Head of caudate nucleus (tissue), 42 donors: ENCODE measurements at places on chromosomes 1 and 21.

GRCh38 chr1:153598309-153599172 is 14.4 kb downstream of the S100A16 start:
- no peak for DNase-seq

DNA sequence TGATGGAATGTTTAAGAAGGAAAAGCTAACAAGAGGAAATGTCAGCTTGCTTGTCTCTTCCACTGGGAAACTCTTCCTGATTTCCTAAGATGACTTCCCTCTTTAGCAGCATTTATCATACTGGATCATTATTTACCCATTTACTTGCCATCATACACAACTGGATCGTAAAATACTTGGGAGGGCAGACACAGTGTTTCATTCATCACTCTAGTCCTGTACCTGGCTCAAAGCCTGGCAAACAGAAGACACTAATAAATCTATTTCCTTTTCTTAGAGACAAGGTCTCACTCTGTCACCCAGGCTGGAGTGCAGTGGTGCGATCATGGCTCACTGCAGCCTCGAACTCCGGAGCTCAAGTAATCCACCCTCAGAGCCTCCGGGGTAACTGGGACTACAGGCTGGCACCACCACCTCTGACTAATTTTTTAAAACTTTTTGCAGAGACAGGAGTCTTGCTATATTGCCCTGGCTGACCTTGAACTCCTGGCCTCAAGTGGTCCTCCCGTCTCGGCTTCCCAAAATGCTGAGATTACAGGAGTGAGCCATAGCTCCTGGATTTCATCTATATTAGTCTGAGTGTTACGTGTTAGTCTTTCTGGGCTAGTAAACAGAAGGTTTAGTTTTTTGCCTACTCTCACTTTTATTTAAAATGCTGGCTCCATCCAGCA is 574.6 kb downstream of the SMYD3 start:
- DNase-seq: no peak

DNA sequence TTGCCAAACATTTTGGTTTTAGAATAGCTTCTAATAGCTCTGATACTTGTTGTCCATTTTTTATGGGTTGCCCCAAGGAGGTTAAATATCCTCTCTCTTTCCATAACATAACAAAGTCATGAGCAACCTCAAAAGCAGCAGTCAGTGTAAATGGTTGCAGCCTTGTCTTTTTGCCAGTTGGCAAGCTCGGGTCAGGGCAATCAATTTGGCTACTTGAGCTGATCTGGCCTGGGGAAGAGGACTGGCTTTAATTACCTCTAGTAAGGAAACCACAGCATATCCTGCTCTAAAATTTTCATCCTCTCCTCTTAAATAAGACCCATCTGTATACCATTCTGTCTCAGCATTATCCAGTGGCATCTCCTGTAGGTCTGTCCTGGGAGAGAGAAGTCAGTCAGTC is 21.2 kb upstream of the FMO4 start:
- DNase-seq: no peak

DNA sequence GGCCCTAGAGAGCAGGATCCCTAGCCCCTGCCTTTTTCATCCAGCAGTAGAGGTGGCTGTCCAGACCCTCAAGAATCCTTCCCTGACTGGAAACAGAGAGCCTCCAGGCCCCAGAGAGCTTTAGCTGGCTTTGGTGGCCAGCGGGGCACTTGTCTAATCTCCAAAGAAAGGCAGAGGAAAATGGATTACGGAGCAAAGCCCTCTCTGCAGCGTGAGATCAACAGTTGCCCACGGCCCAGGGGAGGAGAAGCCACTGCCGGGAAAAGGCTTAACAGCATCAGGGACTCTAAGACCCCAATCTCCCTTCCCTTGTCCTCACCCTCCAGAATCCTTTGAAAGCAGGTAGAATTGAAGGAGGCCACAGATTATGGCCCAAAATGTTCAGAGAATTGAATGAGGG is 35.8 kb upstream of the GRIK3 start:
- no peak for DNase-seq

DNA sequence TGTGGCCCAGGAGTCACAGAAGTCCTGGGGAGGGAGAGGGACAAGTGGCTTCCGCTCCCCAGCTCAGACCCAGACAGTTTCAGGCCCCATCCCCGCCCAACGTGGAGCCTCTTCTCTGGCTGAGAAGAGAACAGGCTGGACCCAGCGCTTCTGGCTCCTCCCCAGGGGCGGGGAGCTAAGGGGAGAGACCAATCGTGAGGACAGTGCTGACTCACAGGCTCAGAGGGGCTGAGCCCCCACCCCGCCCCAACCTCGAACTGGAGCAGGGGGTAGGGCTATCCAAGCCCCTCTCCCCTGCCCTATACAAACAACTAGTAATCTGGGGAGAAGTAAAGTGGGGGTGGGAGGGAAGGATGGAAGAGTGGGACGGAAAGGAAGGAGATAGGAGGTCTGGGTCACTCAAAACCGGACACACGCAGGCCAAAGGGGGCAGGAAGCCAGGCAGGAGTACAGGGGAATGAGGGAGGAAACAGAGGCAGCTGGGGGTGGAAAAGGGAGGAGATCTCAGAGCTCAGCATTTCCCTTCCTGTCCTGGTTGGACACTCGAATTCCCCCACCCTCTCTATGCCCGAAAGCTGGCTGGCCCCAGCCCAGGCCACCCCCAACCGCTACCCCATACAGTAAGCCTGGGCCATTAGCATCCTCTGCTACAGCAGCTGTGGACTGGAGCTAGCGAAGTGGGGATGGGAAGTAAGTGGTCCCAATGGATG is at the start of gene SHC1:
SHC1 (minus strand) TSS at position 117 of the 710 bp plus-strand sequence. CDS start 221 bp downstream, outside the sequence.
- DNase-seq: peak; percentile 88

DNA sequence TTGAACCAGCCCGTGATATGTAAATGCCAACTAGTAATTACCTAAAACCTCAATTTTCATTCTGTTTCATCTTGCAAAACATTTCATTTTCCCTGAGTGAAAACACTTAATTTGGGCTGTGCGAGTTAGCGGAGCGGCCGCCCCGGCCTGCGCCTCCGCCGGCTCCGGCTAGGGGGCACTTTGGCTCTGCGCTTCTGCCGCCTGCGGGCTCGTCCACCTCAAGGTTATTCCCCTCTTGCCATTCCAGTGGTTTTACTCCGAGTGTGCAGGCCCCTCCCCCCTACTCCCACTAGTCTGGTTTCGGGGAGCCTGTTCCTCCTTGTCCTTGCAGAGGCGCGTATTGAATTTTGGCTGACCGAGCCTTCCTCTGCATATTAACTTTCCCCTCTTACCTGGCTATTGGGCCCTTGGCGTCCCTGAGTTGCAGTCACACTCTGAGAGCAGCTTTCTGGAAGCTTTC is 55.6 kb downstream of the PEX14 start:
- DNase-seq: no peak

DNA sequence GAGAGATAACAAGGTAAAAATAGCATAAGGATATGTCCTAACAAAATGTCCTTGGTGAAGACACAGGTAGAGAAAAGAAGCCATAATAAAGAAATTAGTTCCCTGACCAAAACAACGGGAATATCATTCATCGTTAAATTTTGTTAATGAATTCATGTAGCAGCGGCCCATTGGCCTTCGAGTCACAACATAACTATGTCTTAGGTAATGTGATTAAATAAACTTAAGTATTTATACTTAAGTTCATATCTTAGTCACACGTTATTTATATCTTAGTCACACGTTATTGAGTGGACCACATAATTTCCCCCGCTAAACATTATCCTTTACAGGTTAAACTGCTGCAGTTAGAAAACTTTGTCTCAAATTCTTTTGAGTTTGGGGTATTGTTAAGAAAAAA is 1.2 kb downstream of the NEXN start:
- DNase-seq: no peak

- DNase-seq: no peak
Observed at GRCh38 chr1:219847215-219847855, 81.0 kb downstream of the SLC30A10 start.

DNA sequence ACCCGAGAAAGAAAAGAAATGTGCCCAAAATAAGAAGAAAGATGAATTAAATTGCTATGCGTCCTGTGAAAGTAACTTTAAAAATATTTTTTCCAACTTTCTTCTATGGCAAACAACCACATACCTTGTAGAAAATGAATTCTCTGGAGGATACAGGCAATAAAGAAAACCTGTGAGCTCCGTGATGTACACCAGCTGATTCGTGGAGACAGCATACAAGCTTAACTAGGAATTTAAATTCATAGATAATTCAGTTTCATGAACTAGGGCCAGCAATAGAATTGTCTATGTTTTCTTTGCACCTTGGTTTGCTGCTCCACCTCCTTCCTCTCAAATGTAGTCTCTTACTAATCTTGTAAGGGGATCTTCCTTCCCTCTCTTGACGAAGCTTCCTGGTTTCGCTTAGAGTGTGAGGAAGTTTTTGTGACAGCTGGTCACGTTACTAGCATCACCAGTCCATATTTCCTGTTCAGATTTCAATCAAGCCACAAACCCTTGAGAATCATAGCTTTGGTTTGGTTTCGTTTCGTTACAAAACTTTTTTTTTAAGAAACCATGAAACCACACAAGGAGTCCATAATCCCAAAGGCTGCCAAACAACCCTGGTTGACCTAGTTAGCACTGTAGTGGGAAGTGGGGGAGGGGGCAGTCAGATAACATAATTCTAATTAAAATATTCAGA is 35.8 kb downstream of the GREM2 start:
- DNase-seq: no peak

- no peak for DNase-seq
Observed at GRCh38 chr1:107647012-107647411, 318.0 kb downstream of the VAV3 start.

GRCh38 chr21:44337941-44338895 is 972 bp downstream of the CFAP410 start:
- DNase-seq: peak; percentile 90

- DNase-seq: no peak
Observed at GRCh38 chr1:87763483-87763882, 434.8 kb downstream of the LMO4 start.

GRCh38 chr1:205356440-205357139 is at the start of gene KLHDC8A:
TSS of gene KLHDC8A (minus strand) at chr1:205356922. CDS start at chr1:205343604, 13,318 bp downstream.
- DNase-seq: peak; percentile 40

- DNase-seq: no peak
Observed at GRCh38 chr1:58135821-58136321, 410.7 kb downstream of the OMA1 start.

DNA sequence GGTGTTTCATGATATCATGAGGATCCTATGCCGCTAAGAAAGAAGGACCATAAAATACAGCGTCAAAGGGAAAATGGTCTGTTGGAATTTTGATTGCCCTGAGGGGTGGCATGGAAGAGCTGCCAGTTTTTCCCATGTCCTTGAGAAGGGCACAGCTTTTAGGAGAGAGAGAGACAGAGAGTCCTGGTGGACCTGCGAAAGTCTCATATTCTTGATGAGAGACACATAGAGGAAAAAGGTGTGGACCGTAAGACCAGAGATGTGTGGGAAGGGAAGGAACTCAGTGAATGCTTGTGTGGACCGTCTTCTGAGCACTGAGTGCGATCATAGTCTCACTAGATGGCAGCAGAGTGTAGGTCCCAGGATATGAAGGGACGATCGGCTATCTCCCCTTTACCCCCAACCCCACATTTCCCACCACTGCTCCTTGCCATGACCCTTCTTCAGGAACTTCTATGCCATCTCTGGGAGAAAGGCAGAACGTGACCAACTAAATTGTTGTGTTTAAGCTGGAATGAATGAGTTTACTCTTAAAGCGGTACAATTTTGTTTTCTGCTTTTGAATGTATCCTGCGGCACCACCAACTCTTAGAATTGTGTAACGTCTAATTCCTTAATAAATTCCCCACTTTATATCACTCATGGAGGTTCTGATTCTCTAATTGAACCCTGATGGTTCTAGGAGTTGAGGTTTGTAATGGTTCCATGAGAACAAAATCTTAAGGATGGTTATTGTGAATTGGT is 117.7 kb downstream of the CTH start:
- no peak for DNase-seq

DNA sequence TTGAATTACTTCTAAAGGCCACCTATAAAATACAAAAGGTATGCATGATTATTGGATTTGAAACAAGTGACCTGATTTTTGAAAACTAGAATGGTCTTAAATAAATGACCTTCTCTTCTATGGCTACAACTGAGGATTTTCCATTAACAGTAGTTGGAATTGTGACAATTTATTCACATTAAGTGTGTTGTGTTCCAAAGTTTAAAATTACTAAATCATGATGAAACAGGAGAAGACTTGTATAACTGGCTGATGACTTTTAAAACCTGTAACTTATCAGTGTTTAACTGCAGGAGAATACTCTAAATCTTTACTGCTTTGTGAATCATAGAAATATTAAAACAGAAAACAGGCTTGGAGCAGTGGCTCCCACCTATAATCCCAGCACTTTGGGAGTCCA is 4.6 kb downstream of the KCNT2 start:
- no peak for DNase-seq

- no peak for DNase-seq
Observed at GRCh38 chr21:26210614-26211013, 40.0 kb upstream of the APP start.

DNA sequence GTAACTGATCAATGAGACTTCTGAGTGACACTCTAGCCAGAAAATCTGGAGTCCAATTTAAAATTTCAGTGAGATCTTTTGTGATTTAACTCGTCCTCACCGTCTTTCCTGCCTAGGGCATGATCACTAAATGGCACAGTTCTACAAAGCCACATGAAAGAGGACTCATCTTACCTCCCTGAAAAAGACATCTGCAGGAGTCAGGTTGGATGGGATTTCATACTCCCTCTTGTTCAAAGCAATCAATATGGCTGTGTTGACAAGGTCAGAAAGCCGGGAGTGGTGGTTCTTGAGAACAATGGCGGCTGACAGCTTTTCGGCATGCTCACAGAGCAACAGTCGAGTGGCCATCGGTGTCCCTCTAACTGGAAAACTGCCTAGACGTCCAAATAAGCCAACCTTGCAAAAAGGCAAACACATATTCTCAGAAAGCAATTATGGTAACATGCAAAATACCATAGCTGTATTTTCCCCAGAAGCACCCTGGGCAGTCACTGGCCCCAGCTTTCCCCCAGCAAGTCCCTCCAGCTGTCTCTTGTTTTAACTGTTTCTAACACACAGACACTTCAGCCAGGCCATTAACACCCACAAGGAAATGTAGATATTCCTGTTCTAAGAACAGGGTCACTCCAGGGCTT is 36.6 kb upstream of the ACTA1 start:
- DNase-seq: no peak

GRCh38 chr1:193590102-193590501 is 403.7 kb upstream of the B3GALT2 start:
- no peak for DNase-seq

- DNase-seq: no peak
Observed at GRCh38 chr1:48236716-48237470, 14.4 kb downstream of the SLC5A9 start.

DNA sequence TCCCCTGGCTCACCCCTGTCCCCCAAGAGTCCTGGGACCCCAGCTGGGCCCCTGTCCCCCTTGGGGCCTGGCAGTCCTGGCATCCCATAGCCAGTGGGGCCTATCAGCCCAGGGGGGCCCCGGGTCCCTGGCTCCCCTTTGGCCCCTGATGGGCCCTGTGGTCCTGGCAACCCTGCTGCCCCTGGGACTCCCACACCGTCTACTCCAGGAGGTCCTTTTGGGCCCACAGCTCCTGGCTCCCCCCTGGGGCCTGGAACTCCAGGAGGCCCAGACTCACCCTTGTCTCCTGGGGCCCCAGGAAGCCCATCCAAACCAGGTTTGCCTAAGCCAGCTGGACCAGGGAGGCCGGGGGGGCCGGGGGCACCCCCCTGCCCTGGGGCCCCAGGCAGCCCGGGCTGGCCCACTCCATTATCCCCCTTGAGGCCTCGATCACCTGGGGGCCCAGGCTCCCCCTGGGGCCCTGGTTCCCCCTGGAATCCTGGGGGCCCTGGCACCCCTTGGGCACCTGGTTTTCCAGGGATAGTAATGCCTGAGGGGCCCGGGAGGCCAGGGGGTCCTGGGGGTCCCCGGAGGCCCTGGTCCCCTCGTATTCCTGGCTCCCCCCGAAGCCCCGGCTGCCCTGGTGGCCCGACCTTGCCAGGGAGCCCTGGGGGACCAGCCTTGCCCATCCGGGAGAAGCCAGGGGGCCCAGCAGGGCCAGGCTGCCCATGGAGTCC is 10.1 kb downstream of the ADPRS start:
- DNase-seq: no peak
